ENCODE measurements at places on chromosomes 13 and 19.

DNA sequence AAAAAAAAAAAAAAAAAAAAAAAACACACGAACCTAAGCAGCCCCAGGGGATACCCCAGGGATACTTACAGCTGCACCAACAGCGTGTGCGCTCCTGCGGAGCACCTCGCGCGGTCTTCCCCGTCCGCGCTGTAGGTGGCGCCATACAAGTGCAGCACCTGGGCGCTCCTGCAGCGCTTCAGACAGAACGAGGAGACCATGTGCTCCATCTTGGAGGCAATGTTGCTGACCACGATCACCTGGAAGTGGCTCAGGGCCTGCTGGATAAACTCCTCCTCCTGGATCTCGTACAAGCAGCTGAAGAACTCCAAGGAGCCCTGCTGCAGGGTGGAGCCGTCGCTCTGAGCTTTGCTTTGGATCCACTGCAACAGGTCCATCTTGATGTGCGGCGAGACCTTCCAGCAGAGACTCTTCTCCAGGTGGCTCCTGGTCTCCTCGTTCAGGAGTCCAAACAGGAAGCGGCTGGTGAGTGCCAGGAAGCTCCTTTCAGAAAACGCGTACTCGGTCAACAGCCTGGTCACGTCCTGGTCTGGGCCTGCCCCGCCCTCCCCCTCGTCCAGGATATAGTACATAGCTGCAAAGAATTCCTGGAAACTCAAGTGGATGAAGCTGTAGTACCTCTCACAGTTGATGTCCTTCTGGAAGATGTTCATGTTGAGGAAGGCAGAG lies 14.5 kb downstream of the NLRP12 start:
- DNase-seq, result no peak

DNA sequence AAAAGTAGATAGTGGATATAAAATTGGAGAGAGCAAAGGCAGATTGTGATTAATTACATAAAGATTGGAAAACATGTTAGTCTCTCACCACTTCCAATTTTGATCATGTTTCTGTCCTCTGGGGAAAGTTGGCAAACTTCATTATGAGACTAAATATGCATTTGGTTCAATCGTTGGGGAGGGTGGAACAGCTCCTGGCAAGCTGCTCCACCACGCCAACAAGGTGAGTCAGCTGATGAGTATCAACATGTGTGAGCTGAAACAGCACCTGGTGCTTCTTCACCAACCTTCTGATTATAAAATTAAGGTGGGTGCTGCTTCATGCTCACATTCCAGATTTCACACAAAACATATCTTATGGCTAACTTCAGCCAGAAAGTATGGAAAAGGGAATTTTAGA lies 1784.6 kb downstream of the SLITRK5 start:
- no peak for DNase-seq

DNA sequence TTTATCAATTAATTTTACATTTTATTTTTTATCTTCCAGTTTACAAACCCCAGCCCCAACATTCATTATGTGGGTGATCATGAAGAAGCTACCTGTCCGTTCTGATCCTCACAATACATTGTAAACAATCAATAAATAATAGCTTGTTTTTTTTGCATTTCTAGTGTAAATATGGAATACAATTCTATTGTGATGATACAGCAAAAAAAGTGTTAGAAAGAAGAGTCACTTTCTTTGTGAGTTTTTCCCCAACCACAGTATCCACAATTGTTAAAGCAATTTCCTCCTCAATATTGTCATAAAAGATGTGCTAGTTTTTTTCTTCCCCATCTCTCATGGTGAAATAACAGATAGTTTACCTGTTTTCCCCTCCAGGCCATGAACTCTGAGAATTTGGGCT lies 30.3 kb upstream of the ZNF835 start:
- DNase-seq, result no peak

GRCh38 chr13:110479215-110479545 lies 82.3 kb downstream of the RAB20 start:
- no peak for DNase-seq

- no peak for DNase-seq
These were observed 14.0 kb upstream of the ZNF347 start for GRCh38 chr19:53172889-53173288.

- no peak for DNase-seq
These were observed 386.2 kb downstream of the IRS2 start for GRCh38 chr13:109400209-109400608.

DNA sequence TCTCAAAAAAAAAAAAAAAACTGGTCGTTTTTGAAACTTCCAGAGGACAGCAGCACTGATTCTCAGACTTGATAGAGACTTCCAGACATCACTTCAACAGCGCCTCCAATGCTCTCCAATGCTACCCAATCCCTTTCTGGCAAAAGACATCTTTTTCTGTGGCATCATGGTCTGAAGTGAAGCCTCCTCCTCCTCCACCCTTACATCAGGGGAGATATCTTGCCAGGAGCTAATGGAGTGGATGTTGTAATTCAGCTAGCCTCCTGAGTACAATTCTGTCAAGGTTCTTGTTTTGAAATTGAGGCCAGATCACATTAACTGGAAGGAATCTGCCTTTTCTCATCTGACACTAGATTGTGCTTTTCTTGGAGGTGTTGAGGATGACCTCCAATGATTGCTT lies 24.2 kb downstream of the FXYD5 start:
- no peak for DNase-seq

GRCh38 chr19:45527731-45528130 lies 20.5 kb downstream of the VASP start:
- no peak for DNase-seq
